ENCODE measurements at places on chromosomes 4 and X.

DNA sequence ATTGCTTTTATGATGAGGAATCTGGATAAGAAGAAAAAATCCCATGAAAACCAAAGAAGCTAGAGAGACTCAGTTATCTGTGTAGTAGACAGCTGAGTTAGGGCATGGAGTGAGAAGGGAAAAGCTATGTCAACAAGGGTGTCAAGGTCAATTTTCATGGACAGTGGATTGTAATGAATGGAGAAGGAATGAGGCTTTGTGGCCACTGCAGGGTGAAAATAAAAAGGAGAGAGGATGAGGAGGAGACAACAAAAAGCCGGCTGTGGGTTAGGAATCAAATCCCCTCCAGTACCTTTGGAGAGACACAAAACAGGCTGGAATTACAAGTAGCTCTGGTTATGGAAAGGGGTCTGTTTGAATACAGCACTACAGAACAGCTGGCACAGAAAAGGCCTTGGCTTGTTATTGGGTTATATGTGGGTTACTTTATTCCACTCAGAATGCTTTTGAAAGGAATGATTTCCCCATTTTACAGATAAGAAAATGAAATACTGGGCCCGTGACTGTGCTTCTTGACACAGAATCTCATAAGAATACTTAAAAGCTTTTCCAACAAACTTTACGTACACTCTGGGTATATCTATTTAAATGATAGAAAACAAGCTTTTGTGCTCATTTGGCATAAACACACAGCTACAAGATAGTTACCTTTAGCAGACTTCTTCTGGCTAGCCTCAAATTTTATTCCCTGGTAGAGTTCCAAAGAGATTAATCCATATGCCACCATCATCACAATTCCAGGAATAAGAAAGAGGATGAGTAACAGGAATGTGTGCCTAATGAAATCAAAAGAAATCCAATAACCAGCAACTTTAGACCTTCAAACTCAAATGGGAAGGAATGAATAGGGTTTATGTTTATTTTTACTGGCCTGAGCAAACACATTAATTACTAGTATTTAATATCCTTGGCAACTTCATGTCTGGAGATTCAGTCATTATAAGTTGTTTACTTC is 7.5 kb downstream of the CCKAR start:
- DNase-seq: no peak

- no peak for DNase-seq
These were observed 756 bp downstream of the IGFBP7 start for GRCh38 chr4:57109411-57109846.

DNA sequence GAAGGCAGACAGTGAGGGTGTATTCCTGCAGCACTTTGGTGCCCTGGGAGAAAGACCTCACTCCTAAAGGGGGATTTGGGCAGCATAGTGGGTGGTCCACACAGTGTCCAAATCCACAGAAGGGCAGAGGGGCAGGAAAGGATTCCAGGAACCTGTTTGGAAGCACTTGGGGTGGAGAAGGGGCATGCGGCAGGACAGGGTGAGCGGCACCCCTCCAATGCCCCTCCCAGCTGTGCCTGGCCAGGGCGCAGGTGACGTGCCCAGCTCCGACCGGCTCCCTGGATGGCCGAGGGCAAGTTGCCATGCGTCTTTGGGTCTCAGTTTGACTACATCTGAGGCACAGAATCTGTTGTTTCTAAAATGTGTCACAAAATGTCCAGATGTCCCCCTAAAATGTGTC is 66.5 kb upstream of the HMX1 start:
- DNase-seq: no peak

DNA sequence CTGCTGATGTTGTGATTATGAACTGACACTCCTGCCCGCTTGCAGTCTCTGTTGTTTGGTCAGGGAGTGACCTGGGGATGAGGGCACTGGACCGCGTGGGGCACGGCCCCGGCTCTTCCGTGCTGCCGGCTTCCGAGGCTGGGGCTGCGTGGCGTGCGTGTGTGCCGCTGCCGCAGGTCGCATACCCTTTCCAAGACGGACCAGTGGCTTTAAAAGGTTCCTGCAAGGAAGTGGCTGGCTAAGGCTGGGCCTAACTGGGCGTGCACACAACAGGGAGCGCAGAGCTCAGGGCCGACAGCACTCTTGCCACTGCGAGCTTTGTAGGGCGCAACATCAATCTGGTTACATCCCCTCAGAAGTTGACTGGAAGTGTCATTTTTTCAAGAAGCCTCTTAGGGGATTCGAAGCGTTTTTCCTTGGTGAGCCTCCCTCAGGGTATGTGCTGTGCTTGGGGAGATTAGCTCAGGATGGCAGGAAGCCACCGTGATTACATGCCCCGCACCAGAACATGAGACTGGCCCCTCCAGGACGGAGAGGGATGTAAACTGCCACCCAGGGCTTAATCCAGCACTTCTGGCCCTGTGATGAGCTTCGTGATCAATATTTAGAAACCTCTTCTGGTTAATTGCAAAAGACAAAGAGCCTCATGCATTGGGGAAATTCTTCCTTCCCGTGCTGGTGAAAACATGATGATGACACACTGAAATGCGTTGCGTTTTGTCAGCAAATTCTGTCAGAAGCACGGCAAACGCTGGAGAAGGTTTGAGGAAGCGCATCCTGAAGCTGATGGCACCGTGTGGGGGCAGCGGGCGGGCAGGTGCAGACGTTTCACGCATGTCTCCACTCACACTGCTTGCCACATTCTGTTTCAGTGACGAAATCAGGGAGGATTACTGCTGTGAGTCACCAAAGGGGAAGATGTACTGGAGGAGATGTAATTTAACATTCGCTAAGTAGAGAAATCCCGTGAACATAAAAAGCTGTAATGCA is 11.1 kb downstream of the MAEA start:
- no peak for DNase-seq

DNA sequence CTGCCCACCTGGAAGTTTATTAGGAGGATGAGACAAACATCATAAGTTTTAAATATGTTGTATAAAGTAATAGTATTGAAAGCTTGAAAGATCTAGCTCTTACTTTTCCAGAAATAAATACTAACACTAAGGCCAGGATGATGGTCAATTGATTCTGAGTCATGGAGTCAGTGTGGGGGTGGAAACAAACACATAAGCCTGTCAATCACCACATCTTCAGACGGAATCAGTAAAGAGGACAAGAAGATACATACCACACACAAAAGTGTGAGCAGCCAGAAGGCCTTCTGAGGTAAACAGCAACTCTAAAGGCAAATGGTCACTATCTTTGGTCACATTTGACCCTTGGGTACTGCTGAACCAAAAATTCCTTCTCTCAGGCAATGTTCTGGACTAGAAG is 365.0 kb upstream of the RASGEF1B start:
- DNase-seq: no peak

GRCh38 chr4:17688011-17688441 is 73.6 kb downstream of the MED28 start:
- no peak for DNase-seq

DNA sequence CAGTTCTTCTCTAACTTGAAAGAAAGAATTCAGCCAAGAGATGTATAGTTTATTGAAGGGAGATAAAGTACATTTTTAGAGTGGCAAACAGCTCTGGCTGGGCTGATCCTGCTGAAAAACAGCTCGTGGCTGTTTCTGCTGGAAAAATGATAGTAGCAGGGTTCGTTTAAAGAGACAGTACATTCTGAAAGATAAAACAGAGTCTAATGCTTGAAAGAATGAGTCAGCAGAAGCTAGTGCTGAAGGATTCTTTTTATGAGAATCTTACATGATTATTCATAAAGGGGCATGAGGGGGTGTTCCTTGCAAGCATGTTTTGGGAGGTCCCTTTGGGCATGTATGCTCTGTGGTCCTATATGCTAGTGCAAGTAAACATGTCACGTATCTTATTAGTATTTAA is 790.0 kb downstream of the PCDH18 start:
- no peak for DNase-seq

DNA sequence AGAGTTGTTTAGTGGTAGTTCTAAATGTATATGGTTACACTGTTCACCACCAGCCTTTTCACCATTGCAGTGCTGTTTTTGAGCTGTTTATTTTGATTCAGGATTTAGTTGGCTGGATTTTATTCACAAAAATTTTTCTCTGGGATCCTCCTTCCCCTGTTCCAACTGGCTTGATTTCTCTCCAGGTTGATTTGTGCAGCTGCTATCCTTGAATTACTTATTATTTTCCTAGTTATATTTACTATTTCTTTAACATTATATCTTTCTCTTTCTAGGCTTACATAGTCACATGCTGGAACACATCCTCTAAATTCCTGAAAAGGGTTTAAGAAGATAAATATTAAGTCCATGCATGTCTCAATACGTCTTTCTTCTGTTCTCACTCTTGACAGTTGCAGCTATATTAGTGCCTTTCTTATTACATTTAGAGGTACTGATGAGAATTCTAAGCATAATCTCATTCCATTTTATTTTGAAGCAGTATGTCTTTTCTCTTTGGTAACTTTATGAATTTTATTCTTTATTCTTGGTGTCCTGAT is 82.2 kb downstream of the SUPT20HL2 start:
- DNase-seq: no peak

DNA sequence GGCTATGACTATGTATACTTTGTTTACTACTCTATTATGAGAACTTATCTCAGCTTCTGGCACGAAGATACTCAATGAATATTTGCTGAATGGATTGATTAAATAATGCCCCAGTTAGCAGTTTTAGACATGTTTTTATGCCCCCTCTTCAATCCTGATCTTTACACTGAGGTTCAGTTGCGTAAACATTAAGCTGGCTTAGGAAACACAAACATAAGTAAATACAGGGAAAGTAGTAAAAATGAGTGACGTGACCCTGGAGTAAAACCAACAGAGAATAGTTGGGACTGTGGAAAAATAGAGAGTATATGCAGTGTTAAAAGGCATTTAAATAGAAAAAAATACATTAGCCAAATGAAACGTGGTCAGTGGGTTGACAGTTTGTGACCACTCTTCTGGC is 387.0 kb upstream of the ACTRT1 start:
- no peak for DNase-seq

- no peak for DNase-seq
These were observed 97.3 kb downstream of the RS1 start for GRCh38 chrX:18574591-18574990.

GRCh38 chr4:88211473-88212252 is 53.2 kb upstream of the ABCG2 start:
- DNase-seq: peak; percentile 10

- no peak for DNase-seq
These were observed 64.0 kb downstream of the ADRA2C start for GRCh38 chr4:3829956-3830773.

DNA sequence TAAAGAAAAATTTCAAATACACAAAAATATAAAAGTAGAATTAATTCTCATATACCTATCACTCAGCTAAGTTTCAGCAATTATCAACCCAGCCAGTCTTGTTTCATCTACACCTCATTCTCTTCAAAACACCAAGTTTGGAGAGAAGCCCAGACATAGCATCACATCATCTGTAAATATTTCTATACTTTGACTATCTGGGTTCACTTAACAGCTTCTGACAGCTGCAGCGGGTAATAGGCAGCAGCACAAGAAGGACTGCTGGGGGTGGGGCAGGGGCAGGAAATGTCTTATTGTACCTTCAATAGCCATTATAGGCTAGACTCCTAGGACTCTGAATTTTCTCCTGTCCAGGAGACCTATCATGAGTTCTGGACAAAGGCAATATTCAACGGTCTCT is 54.1 kb downstream of the PHF8 start:
- DNase-seq: no peak

DNA sequence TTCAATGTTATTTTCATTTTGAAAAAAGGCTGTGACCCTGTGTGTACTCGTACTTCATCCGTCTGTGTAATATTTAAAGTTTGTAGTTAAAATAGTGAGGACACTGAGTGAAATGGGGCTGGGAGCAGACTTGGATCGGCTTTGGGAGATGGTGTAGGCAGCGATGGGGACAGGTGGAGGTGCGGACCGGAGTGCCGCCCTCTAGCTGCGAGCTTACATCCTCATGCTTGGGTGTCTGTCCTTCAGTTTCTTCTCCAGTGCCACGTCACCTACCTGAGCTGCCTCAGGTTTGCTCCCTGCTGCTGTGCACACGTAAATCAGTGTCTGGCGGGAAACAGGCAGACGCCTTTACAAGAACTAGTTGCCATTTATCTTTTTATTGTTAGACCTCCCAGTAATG is 146.1 kb downstream of the GPR143 start:
- DNase-seq: no peak

DNA sequence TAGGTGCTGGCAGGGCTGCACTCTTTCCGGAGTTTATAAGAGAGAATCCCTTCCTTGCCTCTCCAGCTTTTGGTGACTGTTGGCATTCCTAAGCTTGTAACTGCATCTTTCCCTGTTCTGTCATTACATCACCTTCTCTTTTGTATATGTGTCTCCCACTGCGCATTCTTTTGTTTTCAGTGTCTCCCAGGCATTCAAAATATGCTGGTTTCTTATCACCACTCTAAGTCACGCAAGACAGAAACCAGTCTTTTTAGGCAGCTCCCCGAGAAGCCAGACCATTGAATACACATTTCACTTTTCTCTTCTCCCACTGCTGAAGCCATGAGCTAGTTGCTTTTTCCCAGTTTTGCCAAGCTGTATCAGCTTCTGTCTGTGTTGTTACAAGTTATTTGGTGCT is 71.0 kb downstream of the LAS1L start:
- DNase-seq: no peak

- DNase-seq: no peak
These were observed 48.0 kb upstream of the IGFBP7 start for GRCh38 chr4:57158221-57158620.

DNA sequence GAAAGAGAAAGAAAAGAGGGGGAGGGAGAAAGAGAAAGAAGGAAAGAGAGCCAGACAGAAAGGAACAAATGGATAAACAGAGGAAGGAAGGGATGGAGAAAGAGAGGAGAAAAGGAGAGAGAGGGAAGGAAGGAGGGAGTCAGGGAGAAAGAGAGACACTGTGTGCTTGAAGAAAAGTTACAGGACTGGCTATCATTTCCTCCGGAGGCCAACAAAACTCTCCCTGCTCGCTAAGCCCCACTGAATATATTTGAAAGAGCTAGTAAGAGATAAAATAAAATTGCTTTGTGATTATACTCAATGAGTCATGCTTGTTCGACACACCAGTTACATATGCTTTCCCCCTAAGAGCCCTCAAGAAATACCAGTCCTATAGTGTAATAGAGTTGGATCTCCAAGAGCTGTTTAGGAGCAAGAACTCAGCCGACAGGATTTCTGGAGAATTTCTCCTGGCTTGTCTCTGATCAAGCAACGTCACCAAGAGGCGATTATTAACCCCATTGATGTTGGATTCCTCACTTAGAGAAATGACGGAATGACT is 102.2 kb downstream of the MXRA5 start:
- no peak for DNase-seq

DNA sequence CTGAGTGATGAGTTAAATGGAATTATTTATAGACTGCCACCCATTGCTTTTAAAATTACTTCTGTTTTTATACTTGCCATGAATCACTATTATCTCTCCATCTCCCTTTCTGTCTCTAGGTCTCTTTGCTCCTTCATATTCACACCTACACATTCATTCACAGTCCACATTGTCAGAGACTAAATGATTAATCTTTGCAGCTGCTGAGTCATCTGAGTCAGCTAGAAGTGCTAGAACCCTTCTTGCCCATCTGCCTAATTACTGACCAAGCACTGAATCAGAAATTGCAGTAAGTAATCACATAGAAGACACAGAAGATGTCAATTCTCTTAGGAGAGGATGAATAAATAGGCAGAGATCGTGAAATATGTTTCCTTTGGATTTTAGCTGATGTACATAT is 31.6 kb upstream of the RPS6KA6 start:
- DNase-seq: no peak

Data from NCI-H1930 (cell line).